ENCODE measurements at places on chromosomes 11 and 22.

DNA sequence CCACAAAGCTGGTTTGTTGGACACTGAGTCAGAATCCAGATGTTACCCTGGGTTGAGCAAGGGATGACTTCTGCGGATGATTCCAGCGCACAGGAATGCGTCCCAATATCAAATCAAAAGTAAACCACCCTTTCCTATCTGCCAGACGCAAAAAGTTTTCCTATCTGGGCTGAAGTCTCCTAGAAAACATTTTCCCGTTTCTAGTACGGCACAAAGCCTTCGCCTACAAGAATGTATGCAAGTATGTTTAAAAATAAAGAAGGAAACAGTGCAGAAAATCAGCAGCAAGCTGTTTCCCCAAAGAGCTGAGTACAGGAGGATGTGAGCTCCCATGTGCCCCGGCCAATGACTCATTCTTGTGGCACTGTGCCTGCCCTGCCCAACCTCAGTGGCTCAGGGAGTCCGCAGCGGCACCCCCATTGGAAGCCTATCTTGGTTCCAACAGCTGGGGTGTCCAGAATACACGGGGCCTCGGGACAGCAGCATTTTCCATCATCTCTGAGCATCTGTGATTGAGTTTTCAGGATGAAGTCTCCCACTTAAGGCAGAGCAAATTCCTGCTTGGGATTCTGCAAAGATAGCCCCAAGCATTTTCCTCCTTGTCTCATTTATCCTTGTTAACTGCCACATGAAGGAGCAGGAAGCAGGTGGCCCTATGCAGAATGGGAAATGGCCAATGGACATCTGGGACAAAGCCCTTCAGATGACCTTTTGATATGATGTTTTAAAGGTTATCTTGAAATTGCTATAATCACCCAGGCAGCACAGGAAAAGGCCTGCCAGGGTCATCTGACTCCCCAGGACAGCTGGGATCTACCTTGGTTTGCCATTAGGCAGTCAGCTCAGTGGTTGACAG lies 17.5 kb downstream of the KCNJ5 start:
- DNase-seq, result peak; percentile 81

DNA sequence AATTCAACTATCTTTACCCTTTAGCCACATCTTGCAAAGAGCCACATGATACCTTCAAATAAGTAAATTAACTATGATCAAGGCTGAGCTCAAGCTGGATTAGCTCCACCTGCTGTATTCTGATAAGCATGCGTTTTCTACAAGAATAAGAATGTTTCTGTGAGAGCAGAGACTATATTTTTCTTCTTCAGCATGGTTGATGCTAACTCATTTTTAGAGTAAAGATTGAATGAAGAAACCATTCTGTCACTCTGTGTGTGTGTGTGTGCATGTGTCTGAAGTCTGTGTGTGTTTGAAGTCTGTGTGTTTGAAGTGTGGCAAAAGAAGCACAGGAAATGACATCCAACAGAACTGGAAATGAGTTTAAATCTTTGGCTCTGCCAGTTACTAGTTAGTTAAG lies 12.0 kb upstream of the LAYN start:
- no peak for DNase-seq

DNA sequence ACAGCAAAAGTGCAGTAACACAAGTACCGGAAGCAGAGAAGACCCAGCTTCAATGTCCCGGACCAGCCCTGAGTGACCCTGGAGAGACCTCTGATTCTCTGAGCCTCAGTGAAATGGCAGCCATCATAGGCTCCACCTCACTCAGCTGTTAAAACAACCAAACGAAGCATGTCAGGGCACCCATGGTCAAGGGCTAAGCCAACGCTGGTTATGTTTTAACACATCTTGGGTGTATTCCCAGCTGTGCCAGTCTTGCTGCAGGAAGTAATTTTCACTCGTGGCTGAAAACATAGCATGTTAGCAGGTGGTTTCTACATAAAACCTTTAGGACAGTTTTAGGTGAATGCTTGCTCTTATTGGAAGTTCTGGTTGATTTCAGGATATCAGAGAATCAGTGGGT lies 30.9 kb downstream of the LMO2 start:
- DNase-seq, result no peak

GRCh38 chr11:68460741-68461574 lies at the start of gene PPP6R3:
Gene PPP6R3, plus strand, starts transcription at chr11:68460752. Its CDS starts 76,913 bp downstream, at chr11:68537665.
- peak; percentile 82 for DNase-seq

DNA sequence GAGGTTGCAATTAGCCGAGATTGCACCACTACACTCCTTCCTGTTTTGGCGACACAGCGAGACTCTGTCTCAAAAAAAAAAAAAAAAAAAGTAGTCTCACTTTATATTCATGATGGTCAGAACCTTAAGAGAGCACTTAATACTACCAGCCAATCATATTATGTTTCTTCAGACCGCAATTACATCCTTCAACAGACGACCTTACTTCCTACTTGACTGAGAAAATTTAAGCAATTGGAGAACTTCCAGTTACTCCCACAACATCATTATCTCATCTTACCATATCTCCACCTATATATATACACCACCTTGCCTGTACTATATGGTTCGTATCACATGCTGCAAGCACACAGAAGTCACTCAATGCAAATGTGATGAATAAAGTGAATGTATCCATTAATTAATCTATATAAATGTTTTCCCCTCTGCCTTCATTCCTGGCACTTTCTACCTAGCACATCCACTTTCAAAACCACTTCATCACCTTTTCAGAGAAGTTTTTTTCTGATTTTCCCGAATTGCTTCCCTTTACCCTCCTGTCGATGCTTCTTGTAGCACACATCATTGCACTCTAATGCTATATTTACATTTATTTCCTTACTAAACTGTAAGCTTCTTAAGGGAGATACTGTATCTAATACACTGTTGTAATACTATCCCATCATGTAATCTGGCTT lies 13.8 kb downstream of the ATP5MG start:
- DNase-seq, result no peak

GRCh38 chr22:32771756-32772155 lies 29.7 kb upstream of the TIMP3 start:
- DNase-seq, result no peak

- no peak for DNase-seq
These were observed 69.2 kb downstream of the BLID start for GRCh38 chr11:122046846-122047245.

GRCh38 chr22:45425101-45425500 lies 11.6 kb downstream of the RIBC2 start:
- DNase-seq, result peak; percentile 30

GRCh38 chr11:102807921-102808320 lies 10.0 kb upstream of the MMP1 start:
- no peak for DNase-seq

- DNase-seq, result no peak
These were observed 3.1 kb downstream of the APOBEC3G start for GRCh38 chr22:39080052-39080762.

- no peak for DNase-seq
These were observed 1257.8 kb upstream of the TENM4 start for GRCh38 chr11:80698637-80699036.

DNA sequence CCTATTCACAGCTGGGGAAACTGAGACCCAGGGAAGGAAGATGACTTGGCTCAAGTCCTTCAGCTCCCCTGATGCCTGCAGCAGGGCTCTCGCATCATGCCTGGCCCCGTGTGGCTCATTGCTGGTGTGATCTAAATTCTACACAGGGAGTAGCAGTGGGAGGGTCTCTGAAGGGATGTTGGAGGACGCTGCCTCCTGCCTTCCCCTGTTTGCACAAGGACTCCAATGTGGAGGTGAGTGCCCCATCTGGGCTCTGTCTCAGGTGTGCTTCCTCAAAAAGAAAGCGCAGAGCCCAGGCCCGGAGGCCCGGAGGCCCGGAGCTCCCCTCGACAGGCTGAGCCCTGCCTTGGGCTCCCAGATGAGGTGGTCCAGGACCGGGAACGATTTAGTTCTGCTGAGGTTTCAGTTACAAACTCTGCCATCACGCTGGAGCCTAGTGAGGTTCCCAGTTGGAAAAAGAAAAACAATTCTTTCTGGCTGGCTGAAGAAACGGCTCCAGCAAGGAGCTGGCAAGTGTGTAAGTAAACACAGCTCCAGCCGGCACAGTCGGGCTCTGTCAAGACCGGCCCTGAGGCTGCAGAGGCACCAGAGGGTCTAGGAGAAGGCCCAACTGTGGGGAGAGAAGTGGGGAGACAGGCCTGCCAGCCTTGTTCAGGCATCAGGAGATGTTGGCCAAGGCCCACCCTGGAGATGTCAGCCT lies 49.8 kb downstream of the NAT10 start:
- no peak for DNase-seq

DNA sequence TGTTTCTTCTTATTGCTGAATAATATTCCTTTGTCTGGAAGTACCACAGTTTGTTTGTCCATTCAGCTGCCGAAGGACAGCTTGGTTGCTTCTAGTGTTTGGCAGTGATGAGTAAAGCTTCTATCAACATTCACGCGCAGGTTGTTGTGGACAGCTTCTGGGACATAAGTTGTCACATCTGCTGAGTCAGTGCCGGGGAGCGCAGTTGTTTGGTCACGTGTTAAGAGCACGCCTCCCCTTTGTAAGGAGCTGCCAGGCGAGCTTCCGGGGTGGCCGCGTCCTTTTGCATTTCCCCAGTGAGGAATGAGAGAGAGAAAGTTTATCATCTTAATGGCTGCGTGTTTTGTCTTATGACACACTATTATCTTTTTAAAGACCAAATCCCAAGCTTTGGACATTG lies 30.3 kb downstream of the SAMM50 start:
- DNase-seq, result no peak

- DNase-seq, result no peak
These were observed 11.6 kb upstream of the APOBEC3B start for GRCh38 chr22:38970551-38970950.

GRCh38 chr22:43528601-43529360 lies 117.0 kb downstream of the MPPED1 start:
- no peak for DNase-seq

- DNase-seq, result peak; percentile 0
These were observed 1888.9 kb downstream of the LRRC4C start for GRCh38 chr11:39570526-39570925.

GRCh38 chr22:45190202-45190872 lies 26.6 kb downstream of the NUP50 start:
- DNase-seq, result peak; percentile 36

DNA sequence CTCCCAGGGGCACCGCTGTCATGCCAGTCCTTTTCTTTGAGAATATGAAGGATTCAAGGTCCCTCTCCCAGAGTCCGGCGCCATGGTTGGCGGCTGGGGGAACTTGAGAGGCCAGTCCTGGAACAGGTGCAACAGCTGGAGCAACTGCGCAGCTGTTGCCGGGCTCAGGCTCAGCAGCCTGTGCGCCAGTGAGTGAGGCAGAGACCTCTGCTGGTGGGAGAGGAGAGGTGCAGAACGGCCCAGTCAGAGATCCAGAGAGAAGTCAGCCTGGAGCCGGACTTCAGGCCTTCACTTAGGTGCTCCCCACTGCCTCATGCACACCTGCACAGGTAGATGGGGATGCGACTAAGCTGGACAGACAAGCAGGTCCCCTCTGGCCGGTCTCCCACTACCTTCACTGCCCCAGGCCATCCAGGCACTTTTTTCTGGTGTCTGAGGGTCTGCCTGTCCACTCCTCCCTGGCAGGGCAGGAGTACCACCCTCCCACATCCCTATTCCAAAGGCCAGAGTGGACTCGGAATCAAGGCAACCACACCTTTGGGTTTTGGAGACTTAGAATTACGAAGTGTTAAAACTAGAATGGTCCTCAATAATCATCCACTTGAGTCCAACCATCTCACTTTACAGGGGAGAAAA lies 4.6 kb downstream of the CHRDL2 start:
- peak; percentile 90 for DNase-seq

- no peak for DNase-seq
These were observed 34.0 kb upstream of the CARS1 start for GRCh38 chr11:3091081-3091845.

DNA sequence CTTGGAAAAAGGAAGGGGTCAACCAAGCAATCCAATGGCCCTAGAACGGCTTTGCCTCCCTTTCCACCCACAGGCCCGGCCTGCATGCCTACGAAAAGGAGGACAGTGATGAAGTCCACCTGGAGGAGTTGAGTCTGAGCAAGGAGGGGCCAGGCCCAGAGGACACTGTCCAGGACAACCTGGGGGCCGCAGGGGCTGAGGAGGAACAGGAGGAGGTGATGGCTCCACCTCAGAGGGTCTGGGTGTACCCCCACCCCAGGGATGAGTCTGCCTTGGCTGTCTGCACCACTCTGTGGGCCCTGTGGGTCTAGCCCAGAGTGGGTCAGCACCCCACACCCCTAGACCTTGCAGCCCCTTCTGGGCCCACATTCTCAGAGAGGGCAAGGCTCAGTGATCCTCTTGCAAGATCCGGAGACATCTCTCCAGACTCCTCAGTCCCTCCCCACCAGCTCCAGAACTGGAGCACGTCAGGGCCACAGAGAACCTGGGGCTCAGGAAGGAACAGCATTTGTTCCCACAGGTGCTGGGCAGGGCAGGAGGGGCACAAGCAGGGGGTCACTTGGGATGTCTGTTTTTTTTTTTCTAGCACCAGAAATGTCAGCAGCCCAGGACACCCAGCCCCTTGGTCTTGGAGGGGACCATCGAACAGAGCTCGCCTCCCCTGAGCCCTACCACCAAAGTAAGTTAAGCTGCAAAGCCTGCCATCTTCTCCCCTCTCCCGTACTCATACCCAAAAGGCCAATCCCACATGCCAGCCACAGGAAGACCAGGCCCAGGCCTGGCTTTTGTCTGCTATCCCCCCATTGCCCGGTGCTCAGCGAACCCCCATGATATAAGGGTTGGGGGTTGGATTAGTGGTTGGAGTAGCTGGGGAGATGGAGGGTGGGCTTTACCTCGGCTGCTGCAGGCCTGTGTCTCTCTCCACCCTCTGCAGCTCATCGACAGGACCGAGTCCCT lies 8.1 kb downstream of the PRR33 start:
- no peak for DNase-seq

GRCh38 chr22:40076702-40077645 lies 82.2 kb downstream of the FAM83F start:
- DNase-seq, result peak; percentile 46

GRCh38 chr11:73130181-73130580 lies 11.9 kb downstream of the FCHSD2 start:
- DNase-seq, result no peak

DNA sequence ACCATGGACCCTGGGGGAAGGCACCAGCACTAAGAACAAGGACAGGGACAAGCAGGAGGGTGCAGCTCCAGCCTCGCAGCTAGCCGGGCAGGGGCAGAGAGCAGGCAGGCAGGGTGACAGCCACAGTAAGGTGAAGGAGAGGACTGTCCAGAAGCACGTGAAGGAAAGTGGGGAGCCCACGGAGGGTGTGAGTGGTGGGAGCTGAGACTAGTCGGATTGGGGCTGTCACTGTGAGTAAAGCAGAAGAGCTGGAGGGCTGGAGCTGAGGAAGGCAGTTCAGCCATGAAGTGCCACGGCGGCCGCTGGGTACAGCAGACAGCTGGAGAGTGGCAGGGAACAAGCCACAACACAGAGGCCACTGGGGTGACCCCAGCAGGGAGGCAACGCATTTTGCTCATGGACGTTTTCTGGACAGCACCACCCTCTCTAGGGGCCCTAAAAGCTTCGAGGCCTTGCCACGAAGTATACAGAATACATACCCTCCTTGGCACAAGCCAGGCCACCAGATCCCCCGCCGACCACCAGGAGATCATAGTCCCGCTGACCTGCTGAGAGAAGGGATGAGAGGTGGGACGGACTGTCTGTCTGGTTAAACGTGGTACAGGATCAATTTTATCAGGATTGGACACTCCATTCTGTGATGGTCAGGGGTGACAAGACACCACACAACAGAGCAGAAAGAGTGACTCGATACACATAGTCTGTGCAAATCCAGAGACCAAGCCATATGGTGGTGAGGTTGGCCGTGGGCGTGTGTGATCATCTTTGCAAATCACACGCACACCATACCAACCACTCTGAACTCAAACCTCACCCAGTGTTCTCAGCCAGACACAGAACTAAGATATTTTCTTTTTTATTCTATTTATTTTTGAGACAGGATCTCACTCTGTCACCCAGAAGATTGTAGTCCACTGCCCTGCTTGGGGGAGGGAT lies 10.8 kb upstream of the COMT start:
- DNase-seq, result no peak

GRCh38 chr11:131827430-131827829 lies 457.0 kb downstream of the NTM start:
- DNase-seq, result no peak
